Activated T-cell treated with anti-CD3 and anti-CD28 coated beads for 24 hours (primary cell): ENCODE measurements at places on chromosomes 2 and 18.

- DNase-seq, result no peak
Measured at GRCh38 chr2:111194835-111195621, 74.3 kb downstream of the BCL2L11 start.

DNA sequence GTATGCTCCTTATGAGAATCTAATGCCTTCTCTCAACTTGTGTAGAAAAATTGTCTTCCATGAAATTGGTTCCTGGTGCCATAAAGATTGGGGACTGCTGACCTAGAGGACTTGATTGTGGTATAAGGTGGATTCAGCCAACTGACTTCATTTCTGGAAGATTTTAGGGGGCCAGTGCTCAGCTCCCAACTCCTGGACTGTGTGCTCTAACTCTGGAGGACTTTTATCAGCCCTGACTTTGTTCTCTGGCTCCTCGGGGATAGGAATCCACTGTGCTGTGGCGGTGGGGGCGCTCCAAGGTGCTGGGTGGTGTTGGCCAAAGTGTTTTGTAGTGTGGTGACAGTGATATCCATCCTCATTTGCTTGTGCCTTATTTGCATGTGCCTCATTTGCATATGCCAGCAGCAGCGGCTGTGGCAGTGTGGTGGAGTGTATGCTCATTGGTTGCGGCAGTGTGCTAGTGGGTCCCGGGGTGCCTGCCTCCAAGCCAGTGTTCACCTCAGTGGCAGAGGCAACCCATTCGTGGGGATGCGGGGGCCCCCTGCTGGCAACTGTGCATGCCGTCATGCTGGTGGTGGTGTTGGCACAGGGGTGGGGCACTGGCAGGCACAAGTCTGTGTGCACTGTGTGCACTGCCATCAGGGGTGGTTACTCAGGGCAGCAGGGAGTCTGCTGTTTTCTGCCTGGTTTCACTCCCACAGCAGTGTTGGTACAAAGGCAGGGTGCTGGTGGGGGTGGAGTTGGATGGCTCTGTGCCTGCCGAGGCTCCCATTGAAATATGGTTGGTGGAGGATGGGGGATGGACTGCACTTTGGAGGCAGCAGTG is 19.6 kb downstream of the EHBP1 start:
- no peak for DNase-seq

GRCh38 chr2:173010233-173010632 is 65.4 kb upstream of the MAP3K20 start:
- no peak for DNase-seq

DNA sequence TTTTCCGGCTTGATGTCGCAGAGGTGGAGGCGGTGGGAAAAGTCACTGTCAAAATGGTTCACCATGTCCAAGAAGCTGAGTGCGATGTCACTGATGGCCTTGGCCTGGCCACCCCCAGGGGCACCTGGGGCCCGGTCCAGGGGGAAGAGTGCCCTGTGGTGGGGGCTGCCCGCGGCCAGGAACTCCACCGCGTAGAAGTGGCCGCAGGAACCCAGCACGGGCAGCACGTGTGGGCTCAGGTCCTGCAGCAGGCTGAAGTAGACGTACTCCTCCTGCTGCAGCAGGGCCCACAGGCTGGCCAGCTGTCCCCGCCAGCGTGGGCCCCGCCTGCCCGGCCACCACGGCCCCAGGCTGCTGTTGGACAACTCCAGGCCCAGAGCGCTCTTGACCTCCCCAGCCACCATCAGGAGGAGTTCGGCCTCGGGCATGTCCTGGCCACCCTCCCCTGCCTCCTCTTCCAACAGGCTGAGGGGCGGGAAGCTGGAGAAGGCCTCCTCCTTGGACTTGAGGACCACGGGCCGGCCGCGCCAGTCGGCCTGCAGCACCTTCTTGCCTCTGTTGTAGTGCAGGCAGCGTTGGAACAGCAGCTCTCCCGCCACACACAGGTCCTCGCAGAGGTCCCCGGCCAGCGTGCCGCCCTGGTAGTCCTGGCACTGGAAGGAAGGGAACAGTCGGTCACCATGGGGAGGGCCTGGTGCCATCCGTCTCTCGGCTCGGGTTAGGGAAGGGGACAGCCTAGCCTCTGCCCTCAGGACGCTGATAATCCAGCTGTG is 10.3 kb downstream of the DIPK1C start:
- no peak for DNase-seq

DNA sequence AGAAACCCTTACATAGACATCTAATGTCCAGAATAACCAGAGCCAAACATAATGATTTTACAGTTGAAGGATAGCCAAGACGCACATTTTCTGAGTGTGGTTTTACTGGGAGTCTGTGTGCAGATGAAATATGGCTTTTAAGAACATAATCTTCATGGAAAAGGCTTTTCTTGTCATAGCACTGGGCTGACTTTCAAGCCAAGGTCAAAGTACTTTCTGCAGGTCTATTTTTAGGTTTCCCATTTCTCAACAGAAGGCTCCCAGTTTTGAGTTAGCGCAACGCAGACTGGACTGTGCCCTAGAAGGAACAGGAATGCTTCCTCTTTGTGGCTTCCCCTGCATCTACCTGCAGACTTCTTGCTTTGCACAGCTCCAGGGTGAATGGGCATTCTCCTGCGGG is 92.3 kb upstream of the UPP2 start:
- DNase-seq, result no peak

- no peak for DNase-seq
Measured at GRCh38 chr18:3328532-3328931, 66.6 kb downstream of the MYL12B start.

GRCh38 chr2:68968221-68968620 is 6.2 kb upstream of the GKN1 start:
- DNase-seq, result no peak

DNA sequence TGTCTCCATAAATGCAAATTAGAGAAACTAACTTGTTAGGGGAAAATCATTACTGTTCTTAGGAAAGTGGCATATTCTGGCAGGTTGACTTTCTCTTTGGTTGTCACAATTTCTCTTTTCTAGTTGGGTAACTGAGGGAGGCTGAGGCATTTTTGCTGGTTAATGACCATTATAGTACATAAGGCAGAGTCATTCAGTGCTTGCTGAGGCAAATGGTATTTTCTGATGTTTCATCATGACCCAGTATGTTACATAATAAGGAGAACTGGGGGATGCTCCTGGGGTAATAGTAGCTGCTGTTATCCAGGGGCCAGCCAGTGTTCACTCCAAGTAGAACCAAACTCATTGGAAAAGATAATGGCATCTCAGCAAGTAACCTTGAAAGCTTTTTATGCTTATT is 62.3 kb downstream of the ITGA6 start:
- DNase-seq, result no peak

DNA sequence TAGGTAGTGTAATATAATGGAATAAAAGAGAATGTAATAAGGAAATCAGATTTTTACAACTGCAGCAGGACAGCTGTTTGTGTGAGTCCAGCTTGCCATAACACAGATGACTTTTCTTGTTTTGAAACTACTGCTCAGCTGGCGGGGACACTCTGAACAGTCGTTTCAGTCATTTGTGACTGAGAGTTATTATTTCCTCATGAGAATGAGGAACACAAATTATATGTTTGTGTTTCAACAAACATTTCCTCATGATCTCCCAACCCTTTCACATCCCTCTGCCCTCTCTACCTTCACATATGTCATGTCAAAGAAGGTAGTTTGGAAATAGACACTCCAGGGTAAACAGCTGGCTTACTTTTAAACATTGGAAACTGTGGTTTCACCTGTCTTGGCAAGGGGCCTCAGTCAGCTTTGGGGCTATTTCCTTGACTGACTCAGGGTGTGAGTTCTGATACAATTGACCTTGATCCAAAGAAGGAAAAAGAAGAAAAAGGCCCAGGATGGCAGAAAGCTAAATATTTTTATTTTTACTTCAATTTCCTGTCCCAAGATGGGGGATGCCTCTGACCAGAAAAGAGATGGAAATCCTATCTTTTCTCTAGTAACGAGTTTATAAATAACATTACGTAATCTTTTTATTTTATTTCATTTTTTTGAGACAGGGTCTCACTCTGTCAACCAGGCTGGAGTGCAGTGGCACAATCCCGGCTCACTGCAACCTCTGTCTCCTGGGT is 593 bp downstream of the SP140L start:
- no peak for DNase-seq

- no peak for DNase-seq
Measured at GRCh38 chr2:222959358-222959757, 92.6 kb upstream of the KCNE4 start.

GRCh38 chr18:37560003-37560402 is 5.6 kb downstream of the CELF4 start:
- DNase-seq, result no peak

DNA sequence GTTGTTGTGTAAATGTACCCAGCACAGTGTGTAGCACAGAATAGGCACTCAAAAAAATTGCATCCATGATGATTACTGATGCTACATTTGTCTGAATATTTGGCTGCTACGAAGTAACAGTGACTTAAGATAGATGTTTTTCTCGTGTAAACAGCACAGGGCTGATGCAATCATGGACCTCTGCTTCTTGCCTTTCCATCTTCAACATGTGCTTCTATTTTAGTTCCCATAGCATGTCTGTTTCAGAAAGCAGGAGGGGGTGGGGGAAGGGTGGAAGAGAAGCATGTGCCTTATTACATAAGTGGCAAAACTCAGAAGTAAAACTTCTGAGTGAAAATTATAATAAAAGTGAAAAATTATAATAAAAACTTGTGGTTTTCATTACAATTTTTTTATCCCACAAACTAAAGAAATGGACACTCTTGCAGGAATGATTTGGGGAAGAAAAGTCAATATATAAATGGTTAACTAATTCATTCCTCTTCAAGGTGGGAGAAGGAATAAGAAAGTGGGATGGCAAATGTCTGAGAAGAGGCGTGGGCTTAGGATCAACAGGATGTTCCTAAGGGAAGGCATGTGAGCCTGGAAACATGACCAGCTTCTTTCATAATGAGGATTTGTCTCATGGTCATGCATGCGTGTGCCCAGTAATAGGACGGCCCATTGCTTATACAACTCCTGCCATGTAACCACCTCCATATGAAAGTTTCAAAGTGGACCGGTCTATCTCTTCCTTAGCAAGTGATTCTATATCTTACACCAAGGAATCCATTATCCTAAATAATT is 27.2 kb downstream of the CCBE1 start:
- no peak for DNase-seq

DNA sequence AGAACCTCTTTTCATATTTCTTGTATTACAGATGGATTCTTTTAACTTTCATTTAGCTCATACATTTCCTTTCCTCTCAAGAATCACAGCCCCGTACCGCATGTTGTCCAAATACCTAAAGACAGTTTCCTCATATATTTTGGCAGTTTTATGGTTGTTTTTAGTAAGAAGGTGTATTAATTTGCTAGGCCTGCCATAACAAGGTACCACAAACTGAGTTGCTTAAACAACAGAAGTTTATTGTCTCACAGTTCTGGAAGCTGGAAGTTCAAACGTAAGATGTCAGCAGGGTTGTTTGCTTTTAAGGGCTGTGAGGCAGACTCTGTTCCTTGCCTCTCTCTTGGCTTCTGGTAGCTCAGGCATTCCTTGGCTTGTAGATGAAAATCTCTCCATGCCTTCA is 343.2 kb upstream of the TNP1 start:
- DNase-seq, result no peak

DNA sequence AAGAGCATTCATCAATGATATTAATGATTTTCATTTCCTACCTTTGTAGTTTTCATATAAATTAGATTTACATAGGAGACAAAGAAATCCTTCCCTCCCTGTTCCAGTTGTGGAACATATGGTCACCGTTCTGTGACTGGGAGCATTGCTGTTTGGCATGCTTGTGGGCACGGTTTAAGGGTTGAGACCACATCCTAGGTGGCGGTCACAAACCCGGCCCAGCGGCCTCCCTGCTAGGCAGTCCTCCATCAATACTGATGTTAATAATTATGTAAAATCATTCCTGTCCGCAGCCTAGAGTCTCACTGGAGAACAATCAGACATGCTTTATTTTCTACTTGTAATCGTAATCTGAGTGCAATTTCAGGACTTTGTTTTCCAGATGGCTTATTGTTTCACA is 117.9 kb downstream of the AGAP1 start:
- no peak for DNase-seq

- no peak for DNase-seq
Measured at GRCh38 chr18:37438417-37439180, 127.0 kb downstream of the CELF4 start.

DNA sequence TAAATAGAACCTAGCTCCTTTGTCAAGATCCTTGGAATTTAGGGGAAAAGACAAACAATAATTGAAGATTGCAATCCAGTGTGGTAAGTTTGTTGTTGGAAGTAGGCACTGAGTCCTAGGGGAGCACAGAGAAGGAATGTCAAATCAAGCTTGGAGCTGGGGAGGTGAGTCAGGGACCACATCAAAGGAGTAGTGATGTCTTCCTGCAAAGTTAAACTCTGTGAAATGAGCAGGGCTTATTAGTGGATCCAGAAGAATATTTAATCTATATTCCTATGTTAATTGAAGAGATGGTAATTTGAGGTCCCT is 41.7 kb upstream of the NABP1 start:
- DNase-seq, result no peak

DNA sequence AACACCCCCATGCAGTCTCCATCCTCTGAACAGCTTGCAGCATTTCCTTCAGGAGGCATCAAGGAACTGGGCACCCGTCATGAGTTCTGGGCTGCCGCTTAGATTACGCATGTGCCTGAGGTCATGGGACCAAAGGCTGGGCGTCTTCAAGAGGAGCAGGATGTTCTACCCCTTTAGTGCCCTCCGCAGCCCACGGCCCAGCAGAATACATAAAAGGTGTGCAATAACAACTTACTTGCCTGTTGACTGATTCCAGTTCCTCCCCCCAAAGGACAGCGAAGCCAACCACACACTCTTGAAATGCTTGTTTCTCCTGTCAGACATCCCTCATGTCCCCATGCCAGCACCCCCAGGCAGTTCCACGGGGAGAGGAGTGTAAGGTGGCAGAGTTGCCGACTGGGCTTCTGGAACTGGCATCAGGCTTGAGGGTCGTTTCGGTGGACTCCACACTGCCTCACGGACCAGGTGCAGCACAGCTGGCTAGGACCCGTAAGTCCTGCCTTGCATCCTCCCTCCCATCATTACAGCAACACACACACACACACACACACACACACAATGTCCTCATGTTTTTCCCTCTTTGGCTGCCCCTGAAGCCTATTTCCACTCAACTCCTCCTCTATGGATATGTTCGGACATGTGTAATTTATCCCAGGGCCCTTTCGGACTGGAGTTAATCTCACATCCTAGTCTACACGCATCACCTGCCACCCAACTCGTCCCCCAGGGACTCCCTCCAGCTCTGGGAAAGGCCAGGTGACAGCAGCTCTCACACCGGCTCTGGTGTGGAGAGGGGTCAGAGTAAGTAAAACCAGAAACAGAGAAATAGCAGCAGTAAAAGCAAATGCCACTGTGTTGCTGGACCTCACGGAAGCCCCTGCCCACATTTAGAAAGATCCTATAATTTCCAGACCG is 200.7 kb downstream of the BCL11A start:
- no peak for DNase-seq
